IMR-90 (cell line): ENCODE measurements at places on chromosomes 4 and X.

GRCh38 chrX:40964633-40965586, 120.3 kb upstream of the USP9X start:
- H3K27ac ChIP-seq, result no peak overlapping the region
- H3K4me3 ChIP-seq, result no peak overlapping the region
- peaks cover under 1% of the 10 kb centered on the region; the same call in 1 of the 2 replicates for H3K27me3 ChIP-seq
- H3K36me3 ChIP-seq, result no peaks in the 10 kb centered on the region

DNA sequence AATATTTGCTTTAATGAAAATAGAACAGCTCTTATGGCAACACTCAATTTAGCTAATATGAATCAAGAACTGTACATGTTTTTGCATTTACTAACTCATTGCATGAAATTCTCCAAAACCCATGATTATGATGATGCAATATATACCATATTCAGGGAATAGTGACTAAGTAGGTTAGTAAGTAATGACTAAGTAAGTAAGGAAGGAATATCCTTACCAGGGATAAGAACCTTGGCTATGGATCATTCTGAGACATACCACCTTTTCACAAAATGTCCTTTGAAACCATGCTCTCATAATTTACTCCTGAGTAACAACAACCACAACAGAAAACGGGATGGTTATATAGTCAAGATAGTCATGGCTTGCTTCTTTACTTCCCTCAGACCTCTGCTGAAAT, 1513.0 kb downstream of the STIM2 start:
- peak; percentile 77 for DNase-seq
- H3K4me1 ChIP-seq, result no peaks in the 10 kb centered on the region; the same call in 1 of the 2 replicates
- H3K27me3 ChIP-seq, result no peaks in the 10 kb centered on the region
- H3K27ac ChIP-seq, result no peak overlapping the region
- H3K36me3 ChIP-seq, result no peaks in the 10 kb centered on the region
- H3K4me3 ChIP-seq, result no peak overlapping the region

GRCh38 chr4:140858897-140859296, 102.7 kb upstream of the TBC1D9 start:
- H3K4me1 ChIP-seq, result peaks cover 2% of the 10 kb centered on the region; the same call in 1 of the 2 replicates
- H3K27ac ChIP-seq, result no peak overlapping the region
- H3K4me3 ChIP-seq, result no peak overlapping the region
- peaks cover 2% of the 10 kb centered on the region; the same call in 1 of the 2 replicates for H3K27me3 ChIP-seq
- DNase-seq, result peak; percentile 15
- no peaks in the 10 kb centered on the region for H3K36me3 ChIP-seq

DNA sequence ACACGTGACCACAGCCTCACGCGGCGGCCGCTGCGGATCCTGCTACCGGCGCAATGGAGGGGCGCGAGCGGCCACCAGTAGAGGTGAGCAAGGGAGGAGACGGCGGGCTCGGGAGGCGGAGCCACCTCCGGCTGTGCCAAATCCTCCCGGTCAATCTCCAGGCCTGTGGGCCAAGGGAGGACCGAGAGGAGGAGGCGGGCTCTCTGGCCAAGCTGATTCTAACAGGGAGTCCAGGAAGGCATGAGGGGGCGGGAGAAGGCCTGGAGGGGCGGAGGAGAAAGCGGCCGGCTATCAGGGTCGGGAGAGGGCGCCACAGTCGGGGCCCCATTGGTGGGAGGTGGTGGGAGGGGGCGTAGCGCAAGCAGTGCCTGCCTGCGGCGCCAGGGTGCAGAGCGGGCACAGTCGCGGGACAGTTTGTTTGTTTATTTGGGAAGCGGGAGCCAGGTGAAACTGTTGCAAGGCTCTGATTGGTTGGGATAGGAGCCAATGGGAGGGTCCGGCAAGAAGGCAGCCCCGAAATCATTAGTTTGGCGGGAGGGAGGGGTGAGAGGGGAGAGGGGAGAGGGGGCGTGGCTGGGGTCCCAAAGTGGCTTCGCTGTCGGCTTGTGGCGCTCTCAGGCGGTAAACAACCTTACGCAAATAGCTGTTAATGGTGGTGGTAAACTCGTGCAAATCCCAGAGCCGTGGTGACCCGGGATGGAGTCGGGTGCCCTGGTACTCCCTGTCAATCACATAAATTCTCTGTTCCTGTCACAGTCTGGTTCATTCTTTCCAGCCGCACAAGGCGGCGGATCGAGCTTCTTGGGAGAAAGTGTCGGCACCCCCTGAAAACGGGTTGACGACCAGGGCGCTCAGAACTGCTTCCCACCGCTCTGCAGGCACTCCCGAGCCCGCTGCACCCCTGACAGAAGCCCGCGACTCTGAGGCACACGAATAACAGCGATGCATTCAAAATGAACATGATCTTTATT, at the start of gene IRS4:
IRS4 (minus strand) TSS at position 55 of the 971 bp plus-strand sequence.
- peak within 1 kb of the TSS; percentile 32 for H3K4me3 ChIP-seq
- DNase-seq, result no peak
- H3K27ac ChIP-seq, result no peak within 1 kb of the TSS
- H3K36me3 ChIP-seq, result no peaks in the 10 kb centered on the region

GRCh38 chr4:97866821-97867556, 276.3 kb downstream of the STPG2 start:
- H3K36me3 ChIP-seq, result no peaks in the 10 kb centered on the region
- DNase-seq, result no peak
- H3K27me3 ChIP-seq, result no peaks in the 10 kb centered on the region

DNA sequence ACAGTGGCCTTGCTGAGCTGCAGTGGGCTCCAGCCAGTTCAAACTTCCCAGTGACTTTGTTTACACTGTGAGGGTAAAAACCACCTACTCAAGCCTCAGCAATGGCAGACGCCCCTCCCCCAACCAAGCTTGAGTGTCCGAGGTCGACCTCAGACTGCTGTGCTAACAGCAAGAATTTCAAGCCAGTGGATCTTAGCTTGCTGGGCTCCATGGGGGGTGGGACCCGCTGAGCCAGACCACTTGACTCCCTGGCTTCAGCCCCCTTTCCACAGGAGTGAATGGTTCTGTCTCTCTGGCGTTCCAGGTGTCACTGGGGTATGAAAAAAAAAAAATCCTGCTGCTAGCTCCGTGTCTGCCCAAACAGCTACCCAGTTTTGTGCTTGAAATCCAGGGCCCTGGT, 168.9 kb upstream of the INTU start:
- no peaks in the 10 kb centered on the region for H3K36me3 ChIP-seq
- no peaks in the 10 kb centered on the region for H3K4me1 ChIP-seq
- no peak for DNase-seq
- H3K27me3 ChIP-seq, result no peaks in the 10 kb centered on the region; the same call in 1 of the 2 replicates
- H3K27ac ChIP-seq, result no peak overlapping the region

GRCh38 chr4:138225477-138225876, 16.7 kb downstream of the SLC7A11 start:
- H3K4me3 ChIP-seq, result no peak overlapping the region
- peaks cover 19% of the 10 kb centered on the region for H3K36me3 ChIP-seq
- peak overlapping the region; percentile 60 for H3K27ac ChIP-seq
- H3K27me3 ChIP-seq, result no peaks in the 10 kb centered on the region
- DNase-seq, result peak; percentile 23

DNA sequence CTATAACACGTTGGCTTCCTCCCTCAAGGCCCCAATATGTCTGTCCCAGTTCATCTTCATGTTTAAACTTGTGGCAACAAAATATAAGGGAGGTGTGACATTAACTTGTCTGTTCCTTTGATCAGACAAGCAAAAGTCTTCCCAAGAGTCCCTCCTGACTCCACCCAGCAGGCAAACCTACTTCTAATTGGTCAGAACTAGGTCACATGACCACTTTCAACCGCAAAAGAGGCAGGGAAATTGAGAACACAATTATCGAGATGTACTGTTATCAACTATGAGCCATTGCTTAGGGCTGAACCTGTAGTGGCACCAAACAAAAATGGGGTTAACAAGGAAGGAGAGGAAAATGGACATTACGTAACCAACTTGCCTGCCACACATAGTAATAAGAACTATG, 246.8 kb upstream of the TET2 start:
- no peaks in the 10 kb centered on the region for H3K36me3 ChIP-seq
- no peak for DNase-seq
- no peak overlapping the region for H3K27ac ChIP-seq
- no peak overlapping the region for H3K4me3 ChIP-seq

DNA sequence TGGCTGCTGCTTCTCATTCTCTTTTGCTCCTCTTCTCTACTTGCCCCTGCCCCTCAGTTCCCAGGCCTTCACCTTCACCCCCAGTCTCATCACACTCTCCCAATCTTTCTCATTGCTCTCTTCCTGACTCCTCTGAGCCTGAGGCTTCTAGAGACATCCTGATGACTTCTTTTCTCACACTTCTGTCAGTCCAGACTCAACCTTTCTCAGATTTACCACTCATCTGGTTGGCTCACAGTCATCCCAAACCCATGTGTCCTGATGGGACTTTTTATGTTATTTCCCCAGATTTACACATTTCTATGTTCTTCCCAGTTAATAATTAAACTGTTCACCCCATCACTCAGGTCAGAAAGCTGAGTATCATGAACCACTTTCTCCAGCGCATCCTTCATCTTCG, 68.0 kb downstream of the TMA16 start:
- H3K36me3 ChIP-seq, result no peaks in the 10 kb centered on the region
- H3K27me3 ChIP-seq, result peaks cover 4% of the 10 kb centered on the region; the same call in 1 of the 2 replicates
- H3K27ac ChIP-seq, result no peak overlapping the region
- H3K4me1 ChIP-seq, result no peaks in the 10 kb centered on the region
- no peak for DNase-seq
- H3K4me3 ChIP-seq, result no peak overlapping the region

DNA sequence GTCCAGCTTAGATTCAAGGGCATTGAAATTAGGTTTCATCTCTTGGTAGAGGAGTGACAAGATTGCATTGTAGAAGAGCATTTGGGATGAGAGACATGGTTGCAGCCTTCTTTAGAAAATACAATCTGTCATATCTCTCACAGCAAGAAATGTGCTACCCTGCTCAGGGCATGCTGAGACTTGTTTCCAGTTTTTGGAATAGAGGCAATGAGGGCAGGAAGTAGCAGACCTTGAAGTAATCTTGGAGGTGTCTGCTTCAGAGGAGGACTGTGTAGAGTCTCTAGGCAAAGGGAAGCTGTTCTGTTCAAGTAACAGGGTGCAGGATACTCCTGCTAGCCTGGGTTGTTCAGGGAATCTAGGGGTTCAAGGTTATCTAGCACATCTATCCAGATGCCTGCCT, 116.1 kb upstream of the ZNF827 start:
- peaks cover 17% of the 10 kb centered on the region for H3K4me1 ChIP-seq
- no peaks in the 10 kb centered on the region for H3K36me3 ChIP-seq
- H3K27ac ChIP-seq, result no peak overlapping the region
- DNase-seq, result no peak
- H3K4me3 ChIP-seq, result no peak overlapping the region

- peak; percentile 91 for DNase-seq
- H3K27me3 ChIP-seq, result no peaks in the 10 kb centered on the region
- peak overlapping the region; percentile 96 for H3K27ac ChIP-seq
- peaks cover 3% of the 10 kb centered on the region; the same call in 1 of the 2 replicates for H3K36me3 ChIP-seq
Observed at GRCh38 chrX:109714340-109714958, 18.6 kb downstream of the ACSL4 start.

DNA sequence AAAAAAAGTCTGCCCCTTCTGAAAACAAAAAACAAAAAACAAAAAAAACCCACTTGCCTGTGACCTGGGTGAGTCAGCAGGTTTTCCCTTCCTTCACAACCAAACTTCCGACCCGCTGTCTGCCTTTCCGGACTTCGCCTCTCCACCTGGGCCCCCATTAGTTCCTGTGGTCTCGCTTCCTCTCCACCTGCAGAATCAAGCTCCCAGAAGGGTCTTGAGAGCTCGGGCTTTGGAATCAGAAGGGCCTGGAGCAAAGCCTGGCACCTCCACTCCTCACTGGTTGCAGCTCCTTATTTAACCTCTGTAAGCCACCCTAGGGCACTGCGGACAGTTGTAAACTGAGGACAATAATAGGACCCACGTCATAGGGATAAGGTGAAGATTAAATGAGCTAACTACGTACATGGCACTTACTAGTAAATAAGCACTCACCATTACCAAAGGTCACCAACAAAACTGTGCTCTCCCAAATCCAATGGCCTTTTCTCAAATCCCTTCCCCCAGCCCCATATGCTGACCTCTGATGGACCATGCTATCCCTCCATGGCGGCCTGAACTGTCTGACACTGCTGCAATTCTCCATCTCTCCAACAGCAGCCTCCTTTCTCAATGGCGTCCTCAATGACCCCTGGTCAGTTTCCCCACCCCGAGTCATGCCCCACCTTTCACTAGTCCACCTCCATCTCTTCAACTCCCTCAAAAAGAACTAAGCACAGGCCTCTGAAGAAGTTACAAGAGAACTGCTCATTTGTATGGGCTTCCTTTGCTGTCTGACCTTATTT, 64.2 kb downstream of the IRF2 start:
- H3K27ac ChIP-seq, result no peak overlapping the region
- H3K36me3 ChIP-seq, result peaks cover 39% of the 10 kb centered on the region
- peaks cover 12% of the 10 kb centered on the region for H3K4me1 ChIP-seq
- H3K4me3 ChIP-seq, result no peak overlapping the region
- no peak for DNase-seq

DNA sequence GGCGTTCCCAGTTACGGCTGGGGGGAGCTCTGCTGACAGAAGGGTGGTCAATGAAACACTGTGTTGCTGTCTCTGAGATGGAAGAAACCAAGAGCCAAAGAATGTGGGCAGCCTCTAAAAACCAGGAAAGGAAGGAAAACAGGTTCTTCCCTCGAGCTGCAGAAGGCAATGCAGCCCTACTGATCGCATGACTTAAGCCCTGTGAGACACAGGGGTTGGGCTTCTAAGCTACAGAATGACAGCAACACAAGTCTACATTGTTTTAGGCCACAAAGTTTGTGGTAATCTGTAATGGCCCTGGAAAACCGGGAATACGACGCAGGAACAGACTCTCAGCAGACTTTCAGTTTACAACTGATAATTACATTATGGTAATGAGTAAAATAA, 38.2 kb upstream of the MTNR1A start:
- no peak overlapping the region for H3K27ac ChIP-seq
- H3K27me3 ChIP-seq, result no peaks in the 10 kb centered on the region
- no peaks in the 10 kb centered on the region for H3K4me1 ChIP-seq
- H3K4me3 ChIP-seq, result no peak overlapping the region
- peaks cover 72% of the 10 kb centered on the region for H3K36me3 ChIP-seq

DNA sequence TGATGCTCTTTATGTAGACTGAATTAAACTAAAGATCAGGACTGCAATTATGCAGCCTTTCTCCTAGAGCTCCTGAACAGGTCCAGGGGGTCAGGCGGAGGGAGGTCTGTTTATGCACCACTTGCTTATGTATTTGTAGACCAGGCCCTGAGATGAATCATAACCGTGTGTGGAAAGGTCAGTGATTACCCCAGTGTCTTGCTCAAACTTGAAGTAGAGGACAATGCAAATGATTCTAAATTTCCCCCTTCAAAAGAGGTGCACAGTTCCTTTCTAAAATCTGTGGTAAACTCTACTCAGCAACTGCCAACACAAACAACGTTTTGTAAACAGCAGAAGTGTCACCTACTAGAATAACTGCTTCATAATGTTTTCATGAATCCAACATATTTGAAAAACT, 13.0 kb upstream of the TBC1D9 start:
- no peaks in the 10 kb centered on the region for H3K36me3 ChIP-seq
- no peaks in the 10 kb centered on the region for H3K4me1 ChIP-seq
- H3K27ac ChIP-seq, result no peak overlapping the region
